ENCODE measurements at places on chromosomes 7 and 10. TPM values are rescaled to one million over a fixed set of nuclear protein-coding genes. Genes with fewer than 3 reads are reported as not detected.

The MUC3A gene
- 149 TPM for total RNA-seq

The CTAGE8 gene
- total RNA-seq: 2.5 TPM

The BPGM gene
- 10.6 TPM for total RNA-seq

The CCDC3 gene
- 2.1 TPM for total RNA-seq

The MYL7 gene
- total RNA-seq: 2.2 TPM

The OGDHL gene
- total RNA-seq: 3.2 TPM

The CDHR1 gene
- total RNA-seq: 105 TPM

The SMO gene
- 3.6 TPM for total RNA-seq

The TMEM270 gene
- not detected for total RNA-seq

The OR2A7 gene
- 13.1 TPM for total RNA-seq

The BHLHA15 gene
- 2.4 TPM for total RNA-seq

The PLEKHS1 gene
- total RNA-seq: 0.84 TPM

The SAP25 gene
- total RNA-seq: 0.69 TPM

The OR2A5 gene
- not detected for total RNA-seq

The ASNS gene
- total RNA-seq: 48.3 TPM

The ZNF727 gene
- 0.69 TPM for total RNA-seq

The VSTM2A gene
- total RNA-seq: 4.2 TPM

The RAMP3 gene
- 7.2 TPM for total RNA-seq

The FAM107B gene
- total RNA-seq: 71.5 TPM

The PRKCQ gene
- 0.93 TPM for total RNA-seq

The TAS2R16 gene
- not detected for total RNA-seq

The H2BK1 gene
- total RNA-seq: not detected

The SLC13A1 gene
- total RNA-seq: 0.40 TPM

The SFTPA1 gene
- 8.8 TPM for total RNA-seq

The LIPN gene
- not detected for total RNA-seq

The TSPAN33 gene
- total RNA-seq: 9.7 TPM
